ENCODE measurements at places on chromosomes 12 and 14. TPM values are rescaled to one million over a fixed set of nuclear protein-coding genes. Genes with fewer than 3 reads are reported as not detected.

DNA sequence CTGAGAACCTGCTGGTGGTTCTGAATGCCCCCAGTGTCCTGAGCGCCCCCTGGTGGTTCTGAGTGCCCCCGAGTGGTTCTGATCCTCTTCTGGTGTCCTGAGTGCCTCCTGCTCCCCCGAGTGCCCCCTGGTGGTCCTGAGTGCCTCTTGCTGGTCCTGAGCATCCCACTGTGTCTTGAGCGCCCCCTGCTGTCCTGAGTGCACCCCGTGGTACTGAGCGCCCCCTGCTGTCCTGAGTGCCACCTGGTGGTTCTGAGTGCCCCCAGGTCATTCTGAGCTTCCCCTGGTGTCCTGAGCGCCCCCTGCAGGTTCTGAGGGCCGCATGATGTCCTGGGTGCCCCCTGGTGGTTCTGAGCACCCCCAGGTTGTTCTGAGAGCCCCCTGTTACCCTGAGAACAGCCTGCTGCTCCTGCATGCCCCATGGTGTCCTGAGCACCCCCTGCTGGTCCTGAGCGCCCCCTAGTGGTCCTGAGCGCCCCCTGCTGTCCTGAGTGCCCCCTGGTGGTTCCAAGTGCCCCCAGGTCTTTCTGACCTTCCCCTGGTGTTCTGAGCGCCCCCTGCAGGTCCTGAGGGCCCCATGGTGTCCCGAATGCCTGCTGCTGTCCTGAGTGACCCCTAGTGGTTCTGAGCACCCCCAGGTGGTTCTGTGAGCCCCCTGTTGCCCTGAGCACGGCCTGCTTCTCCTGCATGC, 1165.4 kb downstream of the TMEM121 start:
- H3K27me3 ChIP-seq: no peaks in the 10 kb centered on the region
- H3K4me3 ChIP-seq: no peak overlapping the region
- no peak for DNase-seq
- no peaks in the 10 kb centered on the region for H3K36me3 ChIP-seq
- H3K27ac ChIP-seq: no peak overlapping the region

SLC17A8 gene
- total RNA-seq: not detected

- no peak overlapping the region for H3K4me3 ChIP-seq
- no peaks in the 10 kb centered on the region for H3K27me3 ChIP-seq
- H3K27ac ChIP-seq: no peak overlapping the region
- no peaks in the 10 kb centered on the region for H3K36me3 ChIP-seq
- DNase-seq: no peak
Observed at GRCh38 chr12:42854208-42854607, 264.7 kb upstream of the PRICKLE1 start.

- H3K4me1 ChIP-seq: peaks cover 53% of the 10 kb centered on the region
- no peak for DNase-seq
- H3K27ac ChIP-seq: peak overlapping the region; percentile 92
- H3K4me3 ChIP-seq: no peak overlapping the region
Observed at GRCh38 chr12:104670439-104671408, 214.0 kb downstream of the CHST11 start.

DNA sequence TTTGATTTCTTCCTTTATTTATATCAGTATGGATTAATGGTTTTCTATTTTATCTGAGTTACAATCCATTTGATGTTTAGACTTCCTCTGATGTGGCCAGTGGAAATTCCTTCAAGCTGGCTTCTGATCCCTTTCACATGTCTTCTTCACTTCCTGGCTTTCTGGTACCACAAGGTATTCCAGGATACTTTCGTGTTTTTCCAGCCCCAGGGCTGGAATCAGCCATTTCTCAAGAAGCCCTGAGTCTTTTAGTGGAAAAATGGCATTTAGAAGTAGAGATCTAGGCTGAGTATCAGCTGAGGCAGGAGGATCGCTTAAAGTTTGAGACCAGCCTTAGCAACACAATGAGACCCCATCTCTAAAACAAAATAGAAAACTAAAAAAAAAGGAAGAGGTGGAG, 93.3 kb downstream of the FIGNL2 start:
- no peak overlapping the region for H3K27ac ChIP-seq
- peaks cover 2% of the 10 kb centered on the region for H3K36me3 ChIP-seq
- no peaks in the 10 kb centered on the region for H3K27me3 ChIP-seq
- H3K4me3 ChIP-seq: no peak overlapping the region
- no peak for DNase-seq

GRCh38 chr12:104694161-104694560, 237.4 kb downstream of the CHST11 start:
- H3K36me3 ChIP-seq: peaks cover 4% of the 10 kb centered on the region
- no peaks in the 10 kb centered on the region for H3K27me3 ChIP-seq
- H3K4me1 ChIP-seq: peaks cover 25% of the 10 kb centered on the region

Measured in chondrocyte (in vitro differentiated cells).